Activated CD4-positive, alpha-beta T cell treated with anti-CD3 and anti-CD28 coated beads for 36 hours (primary cell): ENCODE measurements at places on chromosomes 5 and 9.

- DNase-seq, result no peak
These were observed 76.6 kb downstream of the PPIC start for GRCh38 chr5:122959740-122960445.

GRCh38 chr5:59445741-59446140, 447.8 kb downstream of the PDE4D start:
- no peak for DNase-seq

DNA sequence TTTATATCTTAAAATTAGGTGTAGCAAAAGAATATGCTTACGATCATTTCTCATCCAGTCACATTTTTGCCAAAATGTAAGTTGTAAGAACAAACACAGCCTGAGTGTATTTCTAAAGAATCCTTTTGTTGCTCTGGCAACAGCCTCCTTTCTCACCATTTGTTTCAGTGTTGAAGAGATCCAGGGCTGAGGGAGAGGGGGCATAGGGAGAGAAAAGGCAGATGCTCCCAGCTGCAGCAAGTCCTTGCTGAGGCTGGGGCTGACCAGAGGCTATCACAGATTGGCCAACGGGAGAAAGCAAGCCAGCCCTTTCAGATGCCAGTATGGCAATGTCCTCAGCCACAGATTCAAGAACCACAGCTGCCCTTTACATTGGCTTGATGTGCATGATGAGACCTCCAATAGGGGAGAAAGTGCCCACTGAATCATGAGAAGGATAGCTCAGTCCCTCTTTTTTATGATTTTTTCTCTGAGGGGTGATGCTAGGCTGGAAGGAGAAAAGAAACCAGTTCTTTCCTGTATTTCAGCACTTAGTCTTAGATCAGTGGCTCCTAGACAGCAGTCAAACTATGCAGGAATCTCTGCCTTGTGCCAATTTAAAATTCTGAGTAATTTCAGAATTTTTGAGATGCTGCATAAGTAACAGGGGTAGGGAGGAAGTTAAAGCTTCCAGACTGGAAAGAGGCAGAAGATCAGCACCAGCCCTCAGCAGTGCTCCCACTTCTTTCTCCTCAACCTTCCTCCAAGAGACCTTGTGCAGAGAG, 142.1 kb downstream of the LHFPL2 start:
- DNase-seq, result no peak

DNA sequence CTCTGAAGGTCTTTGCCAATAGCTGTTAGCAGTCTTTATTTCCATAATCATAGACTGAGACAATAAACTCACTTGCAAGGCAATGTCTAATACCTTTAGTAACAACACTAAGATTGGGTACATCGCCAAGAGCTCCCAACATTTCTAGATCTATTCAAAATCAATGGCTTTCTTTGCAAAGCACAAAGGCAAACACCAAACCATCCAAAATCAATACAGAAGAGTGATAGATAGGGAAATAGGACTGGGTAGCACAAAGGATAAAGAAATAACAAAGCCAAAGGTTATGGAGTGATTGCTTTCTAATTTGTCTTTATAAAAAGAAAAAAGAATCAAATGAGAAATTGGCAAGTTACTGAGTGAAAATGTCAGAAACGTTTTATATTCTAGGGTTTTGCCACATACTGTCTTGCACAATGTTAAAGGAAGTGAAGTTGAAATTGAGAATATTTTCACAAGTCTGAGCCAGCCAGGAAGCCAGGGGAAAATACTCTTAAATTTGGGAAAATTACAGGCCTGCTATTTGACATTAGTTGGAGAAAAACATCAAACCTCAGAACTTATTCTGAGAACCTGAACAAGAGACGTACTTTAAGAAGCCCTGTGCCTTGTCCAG, 53.3 kb upstream of the LHFPL2 start:
- DNase-seq, result no peak

GRCh38 chr5:95609711-95610110, 10.2 kb upstream of the GPR150 start:
- no peak for DNase-seq

GRCh38 chr5:74370168-74370567, 270.4 kb downstream of the ENC1 start:
- DNase-seq, result no peak

- no peak for DNase-seq
These were observed 71.3 kb upstream of the ARAP3 start for GRCh38 chr5:141753143-141753970.

DNA sequence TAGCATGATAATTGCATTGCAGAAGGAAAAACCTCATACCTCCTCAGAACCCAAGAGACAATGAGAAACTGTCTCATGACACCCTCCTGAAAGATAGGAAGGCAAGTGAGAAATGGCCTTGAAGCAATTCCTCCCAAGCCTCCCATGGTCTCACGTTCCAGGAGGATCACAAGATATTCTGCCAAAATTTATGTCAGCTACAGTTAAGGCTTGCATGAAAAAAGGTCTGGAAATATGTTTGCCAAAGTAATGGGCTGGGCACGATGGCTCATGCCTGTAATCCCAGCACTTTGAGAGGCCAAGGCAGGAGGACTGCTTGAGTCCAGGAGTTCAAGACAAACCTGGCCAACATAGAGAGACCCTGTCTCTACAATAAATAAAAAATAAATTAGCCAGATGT, 12.6 kb upstream of the HOMER1 start:
- no peak for DNase-seq

GRCh38 chr5:45038366-45038987, 229.7 kb downstream of the MRPS30 start:
- no peak for DNase-seq
